ENCODE measurements at places on chromosomes 6 and 20.

- no peak for DNase-seq
Observed at GRCh38 chr6:148800536-148800935, 53.7 kb downstream of the UST start.

DNA sequence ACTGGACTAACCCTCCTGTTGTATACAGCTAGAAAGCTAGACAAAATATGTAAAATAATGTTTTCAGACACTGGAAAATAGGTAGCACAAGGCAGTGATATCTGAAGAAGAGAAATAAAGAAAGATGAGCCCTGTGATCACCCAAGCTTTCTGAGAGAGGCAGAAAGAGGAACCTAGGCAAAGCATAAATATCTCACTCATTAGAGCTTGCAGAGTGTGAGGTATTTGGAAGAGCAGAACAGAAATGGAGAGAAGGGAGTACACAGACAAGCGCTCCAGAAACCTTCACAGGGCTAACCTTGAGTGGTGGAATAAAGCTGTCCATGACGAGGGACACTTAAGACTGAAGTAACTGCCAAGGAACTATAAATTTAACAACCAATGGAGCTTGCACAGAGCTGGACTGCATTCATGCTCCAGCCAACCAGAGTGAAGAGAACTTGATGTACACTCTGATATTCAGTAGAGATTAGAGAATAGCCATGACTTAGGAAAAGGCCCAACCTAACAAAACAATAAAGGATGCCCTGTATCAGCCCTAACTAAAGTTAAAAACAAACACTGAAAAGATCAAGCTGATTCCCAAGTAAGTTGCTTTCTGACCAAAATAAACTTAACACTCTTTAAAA lies 280.9 kb upstream of the STXBP5 start:
- DNase-seq = no peak

- DNase-seq = no peak
Observed at GRCh38 chr6:26032340-26033084, 54.7 kb upstream of the HFE start.

GRCh38 chr6:138105446-138105845 lies 1.8 kb downstream of the PERP start:
- DNase-seq = no peak

GRCh38 chr6:71194724-71195123 lies 93.9 kb upstream of the OGFRL1 start:
- no peak for DNase-seq

GRCh38 chr6:40778918-40779317 lies 191.8 kb upstream of the LRFN2 start:
- no peak for DNase-seq

DNA sequence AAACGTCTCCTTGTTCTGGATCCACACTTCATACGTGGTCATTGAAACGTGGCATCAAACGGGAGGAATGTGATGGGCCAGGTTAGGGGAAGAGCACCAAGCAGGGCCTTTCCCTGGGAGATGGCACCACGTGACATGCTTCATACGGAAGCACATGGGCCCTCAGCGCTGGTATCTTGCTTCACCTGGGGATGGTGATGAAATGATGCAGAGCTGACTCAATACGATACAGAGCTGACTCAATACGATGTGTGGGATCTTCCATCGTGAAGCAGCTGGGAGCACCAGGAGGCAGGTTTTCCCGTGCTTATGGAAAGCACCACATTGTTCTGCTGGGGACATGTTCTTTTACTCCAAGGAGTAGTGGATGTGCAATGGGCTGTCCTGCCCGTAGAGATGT lies 22.5 kb upstream of the TAGAP start:
- no peak for DNase-seq

GRCh38 chr6:114115652-114116051 lies 144.7 kb upstream of the HDAC2 start:
- DNase-seq = no peak

DNA sequence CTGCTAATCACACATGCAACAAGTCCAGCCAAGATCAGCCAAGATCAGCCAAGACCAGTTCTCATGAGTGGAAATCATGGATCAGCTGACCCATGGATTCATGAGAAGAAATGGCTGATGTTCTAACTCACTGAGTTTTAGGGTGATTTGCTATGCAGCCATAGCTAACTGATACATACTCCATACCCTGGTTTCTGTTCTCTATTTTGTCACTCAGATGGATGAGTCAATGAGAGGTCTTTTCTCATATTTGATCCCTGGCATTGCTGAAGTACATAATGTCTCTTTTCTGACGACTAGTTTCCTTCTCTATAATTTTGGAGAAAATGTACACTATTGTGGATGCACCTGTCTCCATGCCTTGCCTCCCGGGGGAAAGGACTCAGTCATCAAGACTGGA lies 118.4 kb upstream of the LY86 start:
- DNase-seq = no peak

DNA sequence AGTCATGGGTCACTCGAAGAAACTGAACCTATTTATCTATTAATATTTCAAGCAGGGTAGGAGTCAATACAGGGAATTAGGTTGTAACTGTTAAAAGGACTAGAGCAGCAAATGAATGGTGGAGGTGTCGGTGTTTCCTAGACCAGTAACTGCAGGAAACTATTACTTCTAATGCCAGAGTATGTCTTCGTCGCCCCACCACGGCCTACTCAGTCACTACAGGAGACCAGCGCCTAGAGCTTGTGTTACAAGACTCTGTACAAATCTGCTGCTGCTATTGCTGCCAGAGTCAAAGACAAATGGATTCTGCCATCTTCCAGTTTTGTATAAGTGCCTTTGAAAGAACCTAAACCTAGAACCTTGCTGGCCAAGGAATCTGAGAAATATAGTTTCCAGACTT lies 343.9 kb downstream of the SOX4 start:
- no peak for DNase-seq

GRCh38 chr6:106694343-106694742 lies 65.0 kb downstream of the QRSL1 start:
- DNase-seq = no peak

GRCh38 chr6:2102966-2103365 lies 142.4 kb downstream of the GMDS start:
- DNase-seq = no peak

GRCh38 chr20:41133709-41134361 lies 3.5 kb upstream of the PLCG1 start:
- DNase-seq = no peak

DNA sequence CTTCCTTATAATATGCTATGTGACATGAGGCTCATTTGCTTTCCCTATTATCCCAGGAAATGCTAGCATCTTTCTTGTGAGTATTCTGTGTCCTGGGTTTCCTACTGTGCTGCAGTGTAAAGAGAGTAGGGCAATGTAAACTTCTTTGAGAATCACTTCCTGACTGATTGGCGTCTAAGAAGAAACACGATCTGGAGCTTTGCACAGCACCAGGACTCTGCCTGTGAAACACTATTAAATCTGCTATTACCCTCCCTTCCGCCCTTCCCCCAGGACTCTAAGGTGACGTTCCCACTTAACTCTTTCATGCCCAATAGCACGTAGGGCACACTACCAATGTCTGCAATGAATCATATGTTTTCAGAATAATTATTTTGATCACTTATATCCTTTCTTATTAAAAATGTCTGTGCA lies 607.3 kb upstream of the CITED2 start:
- DNase-seq = no peak

DNA sequence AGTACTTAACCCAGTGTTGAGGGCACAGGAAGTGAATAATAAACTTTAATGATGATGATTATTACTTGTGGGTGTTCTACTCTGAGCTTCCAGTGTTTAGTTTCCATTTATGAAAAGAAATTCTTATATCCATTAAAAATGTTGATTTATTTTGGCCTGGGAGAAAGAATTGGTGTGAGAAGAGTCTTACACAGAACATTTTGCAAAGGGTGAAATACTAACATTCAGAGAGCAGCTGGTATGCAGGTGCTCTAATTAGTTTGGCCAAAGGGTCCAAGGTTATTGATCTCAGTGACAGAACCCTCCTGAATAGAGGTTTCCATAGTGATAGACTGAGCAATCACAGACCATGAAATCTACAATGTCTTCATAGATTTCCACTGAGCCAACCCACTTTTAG lies 4.4 kb downstream of the OSER1 start:
- DNase-seq = no peak

- no peak for DNase-seq
Observed at GRCh38 chr6:75488033-75488432, 5.6 kb downstream of the FILIP1 start.

DNA sequence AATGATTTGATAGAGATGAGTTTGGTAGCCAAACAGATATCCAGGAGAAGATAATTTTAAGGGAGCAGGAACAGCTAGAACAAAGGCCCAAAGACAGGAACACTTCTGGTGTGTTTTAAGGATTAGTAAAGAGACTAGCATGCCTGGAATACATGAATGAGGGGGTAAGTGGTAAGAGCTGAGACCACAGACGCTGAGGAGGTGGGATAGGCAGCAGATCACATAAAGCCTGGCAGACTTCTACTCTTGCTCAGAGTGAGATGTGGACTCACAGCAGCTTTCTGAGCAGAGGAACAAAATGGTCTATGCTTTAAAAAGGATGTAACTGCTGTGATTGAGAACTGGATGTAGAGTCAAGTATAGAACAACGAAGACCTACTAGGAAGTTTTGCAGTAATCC lies 100.1 kb downstream of the EPHA7 start:
- DNase-seq = no peak

DNA sequence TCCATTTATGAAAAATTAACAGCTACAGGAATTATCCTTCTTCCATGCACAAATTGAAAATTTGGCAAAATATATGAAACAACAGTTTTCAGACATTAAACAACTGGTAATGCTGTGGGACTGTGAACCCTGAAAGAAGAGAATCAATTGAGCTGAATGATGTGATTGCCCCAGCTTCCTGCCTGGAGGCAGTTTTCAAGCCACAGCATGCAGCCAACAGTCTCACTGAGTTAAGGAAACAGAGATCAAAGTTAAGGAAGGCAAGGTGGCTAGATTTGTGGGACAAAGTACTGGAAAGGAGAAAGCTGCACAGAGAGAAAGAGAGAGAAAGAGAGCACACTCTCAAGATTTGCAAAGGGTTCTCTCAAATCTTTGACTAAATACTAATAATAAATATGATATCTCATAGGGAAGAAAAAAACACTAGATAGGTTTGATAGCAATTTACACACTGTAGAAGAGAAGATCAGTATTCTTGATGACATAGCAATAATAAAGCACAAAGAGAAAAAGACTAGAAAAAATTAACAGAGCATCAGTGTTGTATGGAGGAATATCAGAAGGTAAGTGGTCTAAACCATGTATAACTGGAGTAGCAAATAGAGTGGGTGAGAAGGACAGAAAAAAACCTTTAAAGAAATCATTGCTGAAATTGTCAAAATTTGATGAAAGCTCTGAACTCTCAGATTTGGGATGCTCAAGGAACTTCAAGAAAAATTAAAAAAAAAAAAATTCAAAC lies 70.1 kb upstream of the CNKSR3 start:
- no peak for DNase-seq

- DNase-seq = no peak
Observed at GRCh38 chr20:3733119-3733995, 872 bp downstream of the HSPA12B start.

- no peak for DNase-seq
Observed at GRCh38 chr6:126383203-126383602, 43.3 kb downstream of the CENPW start.

DNA sequence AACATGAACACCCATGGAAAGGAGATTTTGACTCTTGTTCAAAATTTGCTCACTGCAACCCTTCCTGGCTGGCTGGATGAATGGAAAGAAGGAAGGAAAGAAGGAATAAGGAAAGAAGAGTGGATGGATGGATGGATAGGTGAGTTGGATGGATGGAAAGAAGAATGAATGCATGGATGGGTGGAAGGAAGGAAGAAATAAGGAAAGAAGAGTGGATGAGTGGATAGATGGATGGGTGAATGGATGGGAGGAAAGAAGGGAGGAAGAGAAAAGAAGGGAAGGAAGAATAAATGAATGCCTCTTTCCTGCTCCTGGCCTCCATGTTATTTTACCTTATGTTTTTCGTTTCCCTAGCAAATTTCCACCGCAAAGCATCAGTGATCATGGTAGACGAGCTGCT lies 74.2 kb upstream of the RIN2 start:
- DNase-seq = no peak

DNA sequence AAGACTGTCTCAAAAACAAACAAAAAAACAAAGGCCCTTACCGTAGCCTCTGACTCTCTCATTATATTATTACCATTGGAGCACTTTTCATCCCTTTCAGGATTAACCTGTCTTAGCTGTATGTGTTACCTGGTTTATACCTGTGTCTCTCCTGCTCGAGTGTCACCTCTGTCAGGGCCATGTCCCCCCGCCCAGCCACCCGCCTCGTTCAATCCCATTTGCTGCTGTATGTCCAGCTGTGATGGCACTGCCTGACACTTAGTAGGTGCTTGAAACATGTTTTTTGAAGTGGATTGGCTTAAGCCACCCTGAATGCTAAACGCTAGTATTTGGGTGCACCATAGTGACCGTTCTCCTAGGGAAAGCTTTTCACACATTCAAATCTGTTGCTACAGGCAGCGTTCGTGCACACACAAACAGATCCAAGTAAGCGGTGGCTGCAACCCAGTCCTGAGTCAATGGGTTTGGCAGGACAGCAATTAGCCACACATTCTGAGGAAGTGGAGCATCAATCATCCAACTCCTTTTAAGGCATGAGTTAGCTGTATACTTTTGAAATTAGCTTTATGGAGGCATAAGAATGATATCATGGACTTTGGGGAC lies 98.9 kb upstream of the ZNF217 start:
- no peak for DNase-seq

DNA sequence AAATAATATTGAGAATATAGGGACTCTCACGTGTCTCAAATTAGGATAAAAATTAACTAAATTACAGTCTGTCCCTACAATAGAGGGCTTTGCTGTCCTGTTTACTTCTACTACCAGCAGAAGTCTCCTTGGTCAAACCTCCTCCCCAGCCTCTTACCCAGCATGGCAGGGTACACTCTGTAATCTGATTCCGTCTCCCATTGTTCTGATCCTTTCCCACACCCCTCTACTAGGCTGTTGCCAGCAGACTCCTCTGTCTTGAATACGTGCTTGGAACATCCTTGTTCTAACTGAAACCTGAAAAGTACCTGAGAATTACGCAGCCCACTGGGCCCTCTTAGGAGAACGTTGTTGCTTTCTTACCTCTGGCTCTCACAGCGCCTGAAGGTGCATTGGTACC lies 112.2 kb upstream of the PREP start:
- no peak for DNase-seq

GRCh38 chr6:144896289-144896688 lies 611.2 kb downstream of the UTRN start:
- DNase-seq = no peak

DNA sequence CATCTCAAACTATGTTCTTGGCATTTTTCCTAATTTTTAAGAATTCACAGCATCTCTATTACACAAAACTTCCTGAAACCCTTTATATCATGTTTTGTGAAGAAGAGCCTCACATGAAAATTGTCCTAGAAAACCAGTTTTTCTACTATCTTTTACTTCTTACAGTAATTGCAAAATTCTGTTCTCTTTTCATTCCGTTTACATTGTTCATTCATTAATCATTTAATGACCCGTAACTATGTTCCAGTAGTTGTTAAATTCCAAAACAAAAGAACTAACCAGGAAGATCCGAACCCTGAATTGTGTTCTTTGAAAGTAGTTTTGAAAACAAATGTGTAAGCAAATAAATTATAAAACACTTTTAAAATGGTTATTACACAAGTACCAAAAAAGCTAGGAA lies 597.0 kb downstream of the EYS start:
- DNase-seq = no peak

Measured in activated gamma-delta T cell (primary cell).